ENCODE measurements at places on chromosomes 7 and 10. TPM values are rescaled to one million over a fixed set of nuclear protein-coding genes. Genes with fewer than 3 reads are reported as not detected.

CTBP2 gene
- total RNA-seq: 121 TPM

MAPK8 gene
- total RNA-seq: 186 TPM

SFMBT2 gene
- total RNA-seq: 18.4 TPM

NAT16 gene
- 0.82 TPM for total RNA-seq

CNTNAP2 gene
- total RNA-seq: 68.8 TPM

PDE1C gene
- 60.9 TPM for total RNA-seq

KDM7A gene
- total RNA-seq: 31.1 TPM

OPN1SW gene
- 35.2 TPM for total RNA-seq

FGL2 gene
- total RNA-seq: 34.0 TPM

TRPV5 gene
- 0.16 TPM for total RNA-seq

OR2A7 gene
- 5.7 TPM for total RNA-seq

CDHR3 gene
- total RNA-seq: 4.8 TPM

OSBPL3 gene
- 11.1 TPM for total RNA-seq

BICC1 gene
- total RNA-seq: 34.4 TPM

TAF5 gene
- total RNA-seq: 12.9 TPM

ERVW-1 gene
- not detected for total RNA-seq

ITGB8 gene
- total RNA-seq: 148 TPM

SRRM3 gene
- total RNA-seq: 20.2 TPM

CFAP69 gene
- total RNA-seq: 29.0 TPM

RAB19 gene
- total RNA-seq: 0.93 TPM

UTF1 gene
- total RNA-seq: not detected

SNX8 gene
- 31.0 TPM for total RNA-seq

GPC2 gene
- total RNA-seq: 28.8 TPM

MEOX2 gene
- 19.1 TPM for total RNA-seq

ITGA8 gene
- total RNA-seq: 42.4 TPM

SUGCT gene
- total RNA-seq: 8.1 TPM

OR2A42 gene
- 0.16 TPM for total RNA-seq

SUN3 gene
- not detected for total RNA-seq

SOSTDC1 gene
- 47.6 TPM for total RNA-seq

PNLIP gene
- total RNA-seq: not detected

GPR26 gene
- 1.4 TPM for total RNA-seq

STAG3 gene
- total RNA-seq: 0.55 TPM

NUTM2A gene
- 1.9 TPM for total RNA-seq

CTAGE4 gene
- total RNA-seq: 2.7 TPM

FANK1 gene
- total RNA-seq: 3.1 TPM

ASZ1 gene
- not detected for total RNA-seq

MYH16 gene
- not detected for total RNA-seq

VWDE gene
- total RNA-seq: 1.4 TPM

OR9A2 gene
- total RNA-seq: not detected

Measured in camera-type eye (tissue), 1 donor.